ENCODE measurements at places on chromosomes 1 and 21.

GRCh38 chr1:101101360-101101759, 75.8 kb upstream of the DPH5 start:
- peak; percentile 11 for DNase-seq

DNA sequence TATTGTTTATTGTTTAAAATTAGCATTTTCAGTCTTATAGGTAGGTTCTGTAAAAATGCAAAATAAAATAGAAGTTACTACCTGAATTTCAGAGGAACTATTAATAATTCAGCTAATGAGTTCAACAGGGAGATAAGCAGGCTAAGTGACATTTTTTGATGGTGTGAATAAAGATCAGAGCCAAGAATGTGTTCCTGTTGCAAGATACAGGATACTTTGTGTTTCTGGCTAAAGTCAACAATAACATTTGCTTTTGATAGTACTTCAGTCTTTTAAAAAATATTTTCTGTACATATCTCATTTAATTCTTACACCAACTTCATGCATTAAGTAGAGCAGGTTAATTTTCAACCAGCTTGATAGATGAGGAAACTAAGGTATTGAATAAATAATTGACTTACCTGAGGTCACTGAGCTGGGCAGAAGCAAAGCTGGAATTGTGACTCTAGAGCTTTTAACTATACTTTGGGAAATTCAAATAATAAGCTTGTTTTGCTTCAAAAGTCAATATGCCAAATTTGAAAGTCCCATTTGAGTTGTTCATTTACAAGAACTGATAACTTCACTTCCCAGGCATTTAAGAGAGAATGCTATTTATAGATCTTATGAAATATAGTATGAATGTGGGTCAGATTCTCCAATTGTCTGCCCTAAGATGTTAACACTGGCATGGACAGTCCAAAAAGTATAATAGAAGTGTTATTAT, 6.0 kb downstream of the GORAB start:
- DNase-seq: peak; percentile 38

DNA sequence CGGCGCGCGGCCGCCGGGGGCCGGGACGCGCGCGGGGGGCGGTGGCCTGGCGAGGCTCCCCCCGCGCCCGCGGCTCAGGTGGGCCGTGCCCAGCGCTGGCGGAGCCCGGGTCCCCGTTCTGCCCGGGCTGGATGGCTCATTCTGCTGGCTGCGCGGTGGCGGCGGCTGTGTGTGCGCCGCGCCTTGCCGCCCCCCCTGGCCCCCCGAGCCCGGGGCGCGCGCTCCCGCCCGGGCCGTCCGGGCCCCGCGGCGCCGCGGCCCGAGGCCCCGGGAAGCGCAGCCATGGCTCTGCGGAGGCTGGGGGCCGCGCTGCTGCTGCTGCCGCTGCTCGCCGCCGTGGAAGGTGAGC, at the start of gene EPHB2:
EPHB2 (plus strand) TSS at position 139 of the 349 bp plus-strand sequence; CDS start at position 283, 144 bp downstream.
- no peak for DNase-seq

DNA sequence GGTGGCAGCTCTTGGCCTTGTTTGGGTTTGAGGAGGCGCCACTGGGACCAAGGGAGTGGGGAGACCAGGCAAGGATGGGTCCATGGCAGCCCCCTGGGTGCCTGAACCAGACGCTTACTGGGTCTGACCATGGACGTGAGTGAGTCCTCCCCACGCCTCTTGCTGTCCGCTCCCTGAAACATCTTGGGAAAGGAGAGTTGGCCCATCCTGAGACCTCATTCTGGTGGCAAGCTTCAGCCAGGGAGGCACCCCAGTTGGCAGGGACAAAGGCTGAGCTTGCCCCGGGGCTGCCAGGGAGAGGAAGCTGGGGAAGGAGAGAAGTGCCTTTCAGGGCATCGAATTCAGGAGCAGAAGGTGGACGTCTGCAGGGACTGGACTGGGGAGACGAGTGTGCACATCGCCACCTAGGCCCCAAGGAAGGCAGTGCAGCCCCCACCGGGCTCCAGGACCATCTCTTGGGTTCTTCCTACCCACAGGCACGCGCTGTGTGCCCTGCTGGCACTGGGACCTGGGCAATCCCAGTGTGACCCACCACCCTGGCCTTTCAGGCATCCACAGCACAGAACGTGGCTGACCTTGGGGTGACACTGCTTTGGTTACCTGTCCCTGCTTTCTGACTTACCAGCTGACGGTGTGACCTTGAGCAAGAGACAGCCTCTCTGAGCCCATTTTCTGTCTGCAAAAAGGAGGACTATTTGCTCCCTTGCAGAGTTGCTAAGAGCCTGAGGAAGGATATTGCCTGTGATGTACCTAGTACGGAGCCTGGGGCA, 132.9 kb upstream of the WNT4 start:
- peak; percentile 23 for DNase-seq

DNA sequence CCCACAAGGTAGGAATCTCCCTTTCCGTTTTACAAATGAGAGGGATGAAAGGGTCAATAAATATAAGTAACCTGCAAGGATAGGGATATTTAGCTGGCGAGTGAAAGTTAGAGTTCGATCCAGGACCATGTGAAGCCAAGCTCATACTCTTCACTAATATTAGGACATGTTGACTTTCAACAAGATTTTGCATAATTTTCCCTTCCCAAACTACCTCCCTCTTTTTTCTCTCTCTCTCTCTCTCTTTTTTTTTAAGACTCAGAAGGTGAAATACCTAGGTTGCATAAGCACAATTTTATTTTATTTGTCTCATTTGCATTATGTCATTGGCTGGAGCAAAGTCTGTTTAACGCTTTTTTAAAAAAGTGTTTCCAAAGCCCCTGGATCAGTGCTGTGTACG, 8.1 kb upstream of the MT1HL1 start:
- no peak for DNase-seq

DNA sequence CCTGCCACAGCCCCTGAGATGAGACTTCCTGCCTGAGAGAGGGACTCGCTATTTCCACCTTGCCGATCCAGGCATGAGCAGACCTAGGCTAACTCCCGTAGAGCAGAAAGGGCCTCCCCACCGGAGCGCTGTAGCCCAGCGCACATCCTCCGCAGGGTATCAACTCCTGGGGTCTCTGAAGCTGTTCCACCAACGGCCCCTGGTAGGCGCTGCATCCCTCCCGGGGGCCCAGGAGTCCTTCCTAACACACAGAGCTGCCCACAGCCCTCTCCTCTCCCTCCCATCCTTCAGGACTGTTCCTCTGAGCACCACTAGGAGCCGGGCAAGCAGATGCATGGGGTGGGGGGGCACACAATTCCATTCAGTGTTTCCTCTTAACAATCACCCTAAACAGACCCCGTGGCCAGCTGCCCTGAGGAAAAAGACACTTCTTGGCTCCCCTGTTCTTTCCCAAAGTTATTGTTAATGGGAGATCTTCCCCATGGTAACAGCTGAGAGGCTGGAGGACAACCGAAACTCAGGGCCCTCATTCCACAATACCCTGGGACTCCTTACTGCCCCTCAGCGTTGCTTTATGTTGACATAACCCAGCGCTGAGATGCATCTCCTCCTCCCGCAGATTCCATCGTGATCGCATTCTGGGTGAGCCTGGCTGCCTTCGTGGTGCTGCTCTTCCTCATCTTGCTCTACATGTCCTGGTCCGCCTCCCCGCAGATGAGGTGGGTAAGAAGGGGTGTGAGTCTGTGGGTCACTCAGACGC, 7.5 kb downstream of the MRAP start:
- no peak for DNase-seq

- no peak for DNase-seq
Measured at GRCh38 chr21:31772674-31773555, 41.0 kb upstream of the SCAF4 start.

- no peak for DNase-seq
Measured at GRCh38 chr1:33586795-33587194, 114.3 kb downstream of the ZSCAN20 start.

GRCh38 chr1:227729881-227730629, 5.0 kb downstream of the JMJD4 start:
- DNase-seq: peak; percentile 61

GRCh38 chr21:14737922-14738321, 191.8 kb upstream of the SAMSN1 start:
- DNase-seq: peak; percentile 8

DNA sequence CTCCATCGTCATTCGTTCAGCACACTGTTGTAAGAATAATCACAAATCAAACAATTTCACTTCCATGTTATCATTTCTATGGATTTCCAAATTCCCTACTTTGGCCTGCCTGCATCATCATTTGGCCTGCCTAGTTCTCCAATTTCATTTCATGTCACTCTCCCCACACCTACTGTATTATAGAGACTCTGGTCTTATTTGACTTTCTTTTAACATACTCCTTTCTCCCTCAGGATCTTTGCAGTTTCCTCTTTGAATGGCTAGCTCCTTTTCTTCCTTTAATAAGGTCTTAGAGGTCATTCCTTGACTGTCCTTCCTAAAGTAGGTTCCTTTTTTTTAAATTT, 36.3 kb upstream of the PODN start:
- DNase-seq: no peak

DNA sequence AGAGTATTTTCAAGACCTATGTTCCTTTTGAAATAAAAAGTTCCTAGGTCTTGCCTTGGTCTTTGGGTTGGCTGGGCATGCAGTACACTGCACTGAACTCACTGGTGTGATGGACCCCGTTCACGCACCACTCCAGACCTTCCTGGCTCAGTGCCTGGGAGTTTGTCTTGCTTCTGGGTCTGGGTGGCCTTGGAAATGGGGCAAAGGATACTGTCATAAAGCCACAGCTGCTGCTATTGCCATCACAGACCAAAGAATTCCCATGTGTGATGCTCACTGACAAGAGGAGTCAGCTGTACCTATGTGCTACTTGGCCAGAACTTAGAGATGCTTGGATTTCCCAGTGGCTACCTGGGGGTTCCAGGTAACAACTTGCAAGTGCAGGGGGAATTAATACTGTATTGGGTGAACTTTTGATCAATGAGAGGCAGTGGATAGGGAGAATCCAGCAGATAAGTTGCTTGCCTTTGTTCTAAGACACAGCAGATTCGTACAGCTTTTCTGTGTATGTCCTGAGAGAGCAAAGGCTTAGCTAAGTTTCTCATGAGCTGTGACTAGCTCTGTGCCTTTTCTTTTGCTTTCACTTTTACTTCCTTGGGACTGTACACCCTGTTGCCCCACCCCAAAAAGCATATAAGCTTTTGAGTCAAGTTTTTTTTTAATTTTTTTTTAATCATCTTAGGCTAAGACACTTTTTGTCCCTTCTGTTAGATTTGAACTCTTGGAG, 115.3 kb downstream of the RUNX1 start:
- DNase-seq: no peak
